ENCODE measurements at places on chromosomes 5 and 9.
A peak's percentile ranks its signal among the peaks of the same experiment; 100 is the strongest.

DNA sequence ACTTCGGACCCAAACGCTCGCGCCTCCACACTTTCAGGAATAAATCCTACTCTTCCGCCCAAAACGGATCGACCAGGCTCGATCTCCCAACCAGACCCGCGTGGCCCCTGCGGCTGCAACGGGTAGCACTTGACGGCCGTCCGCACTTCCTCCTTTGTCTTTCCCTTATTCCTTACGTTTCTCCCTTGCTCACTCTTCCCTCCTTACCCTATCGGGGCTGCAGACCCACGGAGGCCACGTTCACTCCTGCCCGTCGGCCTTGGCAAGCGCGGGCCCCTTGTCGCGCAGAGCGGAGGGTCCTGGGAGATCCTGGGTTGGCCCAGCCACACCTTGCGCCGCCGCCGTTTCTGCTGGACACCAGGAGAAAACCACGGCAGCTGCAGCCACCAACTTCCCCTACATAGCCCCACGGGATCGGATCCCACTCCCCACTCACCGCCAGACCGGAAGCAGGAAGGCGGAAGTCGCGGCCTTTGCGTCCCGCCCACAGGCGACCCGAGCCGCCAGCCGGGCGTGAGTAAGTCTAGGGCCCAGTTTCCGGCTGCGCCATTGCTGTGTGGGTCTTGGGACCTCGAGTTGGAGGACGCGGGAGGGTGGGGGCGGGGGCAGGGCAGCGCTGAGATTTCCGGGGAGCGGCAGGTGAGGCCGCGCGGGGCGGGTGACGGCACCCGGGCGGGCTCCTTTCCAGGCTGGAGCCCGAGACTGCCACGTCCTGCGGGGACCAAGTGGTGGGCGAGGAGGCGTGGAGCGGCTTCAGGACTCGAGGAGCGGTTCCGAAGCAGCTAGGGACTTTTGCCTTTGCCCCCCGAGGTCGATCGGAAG, at the start of gene SMIM15:
SMIM15 (minus strand) TSS at position 459 of the 822 bp plus-strand sequence. CDS start 2,297 bp downstream, outside the sequence.
- DNase-seq = peak; percentile 91

GRCh38 chr5:74139589-74139988, 500.9 kb downstream of the ENC1 start:
- no peak for DNase-seq

DNA sequence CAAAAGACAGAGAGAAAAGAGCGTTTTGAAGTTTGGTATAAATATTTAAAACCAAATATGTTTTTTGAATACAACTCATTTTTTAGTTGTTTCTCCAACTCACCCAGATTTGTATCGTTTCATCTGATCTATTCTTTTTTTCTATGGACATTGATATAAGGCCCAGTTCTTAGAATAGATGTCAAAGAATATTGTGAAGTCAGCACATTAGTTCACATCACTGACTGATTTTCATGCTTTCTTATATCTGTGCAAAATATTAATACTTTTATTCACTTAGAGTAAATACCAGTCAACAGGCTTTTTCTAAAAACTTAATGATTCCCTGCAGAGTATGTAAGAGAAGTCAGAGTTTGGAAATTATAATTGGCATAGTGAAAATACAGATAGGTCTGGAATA, 254.4 kb upstream of the PTPRD start:
- no peak for DNase-seq

GRCh38 chr9:137429546-137429890, 6.3 kb downstream of the NOXA1 start:
- no peak for DNase-seq

- DNase-seq = no peak
Measured at GRCh38 chr5:79811081-79811480, 121.4 kb downstream of the CMYA5 start.

- DNase-seq = peak; percentile 23
Measured at GRCh38 chr9:113541019-113541900, 77.7 kb downstream of the RGS3 start.

DNA sequence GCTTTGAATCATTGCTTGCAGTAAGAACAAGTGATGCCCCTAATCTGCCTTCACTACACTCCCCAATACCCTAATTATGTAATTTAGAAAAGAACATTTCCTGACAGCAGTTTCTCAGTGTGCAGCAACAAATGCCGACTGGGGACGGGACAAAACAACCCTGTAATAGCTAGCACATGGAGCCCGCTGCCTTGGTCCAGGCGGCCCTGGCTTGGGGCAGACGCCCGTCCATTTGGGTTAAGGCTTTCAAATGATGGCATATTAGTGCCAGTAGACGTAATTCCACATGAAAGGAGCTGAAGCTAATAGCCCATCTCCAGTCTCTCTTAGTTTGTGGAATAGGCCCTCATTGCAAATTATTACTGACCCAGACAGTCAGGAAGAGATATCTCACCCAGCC, 150.6 kb upstream of the PITX1 start:
- DNase-seq = no peak

DNA sequence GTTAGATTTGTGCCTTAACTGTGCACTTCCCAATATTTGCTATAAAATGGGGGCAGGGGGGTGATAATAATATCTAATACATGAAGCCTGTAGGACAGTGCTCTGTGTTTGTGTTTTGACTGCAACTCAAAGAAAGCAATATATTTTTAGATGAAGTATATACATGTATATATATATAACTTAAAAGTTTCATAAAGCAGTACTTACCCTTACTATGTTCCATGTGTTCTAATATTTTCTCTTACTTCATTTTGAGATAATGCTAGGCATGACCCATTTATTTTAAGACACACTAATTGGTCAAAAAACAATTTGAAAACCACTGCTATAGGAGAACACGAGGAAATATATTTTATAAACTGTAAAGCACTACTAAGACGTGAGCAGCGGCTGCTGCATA, 2.4 kb downstream of the TRIM52 start:
- DNase-seq = no peak

DNA sequence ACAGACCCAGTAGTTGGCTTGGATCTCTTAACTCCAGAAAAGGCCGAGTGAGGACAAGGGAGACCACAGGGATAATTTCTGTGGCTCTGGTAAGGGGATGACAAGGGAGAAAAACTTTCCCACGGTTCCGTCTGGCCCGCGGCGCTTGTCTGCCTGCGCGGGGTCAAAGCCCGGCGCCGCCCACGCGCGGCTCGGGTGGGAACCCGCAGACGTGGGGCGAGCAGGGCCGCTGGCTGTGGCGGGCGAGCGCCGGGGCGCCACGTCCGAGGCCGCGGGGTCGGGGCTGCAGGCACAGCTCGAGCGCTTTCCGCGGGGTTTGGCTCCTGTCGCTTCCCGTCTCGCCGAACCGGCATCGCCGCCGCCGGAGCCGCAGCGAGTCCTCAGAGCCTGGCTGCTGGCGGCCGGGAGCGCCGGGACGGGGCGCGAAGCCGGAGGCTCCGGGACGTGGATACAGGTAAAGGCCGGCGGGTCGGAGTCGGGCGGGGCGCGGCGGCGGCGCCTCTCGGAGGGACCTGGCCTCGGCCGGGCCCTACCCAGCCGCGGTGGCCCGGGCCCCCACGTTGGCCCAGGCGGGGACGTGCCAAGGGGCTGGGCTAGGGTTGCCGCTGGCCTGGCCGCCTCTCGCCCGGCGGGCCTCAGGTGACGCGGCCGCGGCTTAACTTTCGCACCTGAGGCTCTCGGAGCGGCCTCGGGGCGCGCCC, at the start of gene RNF180:
RNF180 (plus strand) TSS at position 344 of the 701 bp plus-strand sequence. CDS start 34,965 bp downstream, outside the sequence.
- peak; percentile 43 for DNase-seq

- DNase-seq = no peak
Measured at GRCh38 chr5:92904021-92904420, 677.0 kb downstream of the NR2F1-AS1 start.

DNA sequence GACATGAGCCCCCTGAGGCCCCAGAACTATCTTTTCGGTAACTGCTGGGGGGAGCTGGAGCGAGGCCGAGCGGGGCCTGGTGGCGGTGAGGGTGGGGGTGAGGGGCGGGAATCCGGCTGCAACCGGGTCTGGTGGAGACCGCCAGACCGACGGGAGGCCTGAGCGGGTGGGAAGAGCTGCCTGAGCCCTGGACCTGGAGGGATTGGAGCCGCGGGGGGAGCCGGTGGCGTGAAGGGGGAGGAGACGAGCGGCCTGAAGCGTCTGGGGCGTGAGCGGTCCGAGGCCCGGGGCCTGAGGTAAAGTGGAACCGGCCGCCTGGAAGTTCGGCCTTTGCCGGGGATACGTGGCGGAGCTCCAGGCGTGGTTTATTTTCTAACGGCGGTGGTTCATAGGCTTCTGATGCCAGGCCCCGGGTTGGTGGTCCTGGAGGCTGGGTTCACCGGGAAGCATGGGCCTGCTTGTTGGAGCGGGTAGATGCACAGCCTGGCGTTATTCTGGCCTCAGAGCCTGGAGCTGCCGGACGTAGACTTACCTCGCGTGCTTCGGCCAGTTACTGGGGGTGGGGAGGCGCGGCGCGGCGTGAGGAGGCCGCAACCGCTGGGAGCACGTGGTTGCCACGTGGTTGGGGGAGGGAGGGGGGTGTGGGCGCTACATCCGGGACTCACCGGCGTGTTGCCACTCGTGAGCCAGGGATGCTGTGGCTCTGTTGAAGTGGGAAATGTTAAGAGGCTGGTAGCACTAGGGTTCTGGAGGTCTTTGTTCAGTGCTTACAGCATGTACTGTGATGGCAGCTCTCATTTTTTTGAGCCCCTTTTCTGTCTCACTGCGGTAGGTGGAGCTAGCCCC, 544 bp downstream of the NPM1 start:
- peak; percentile 93 for DNase-seq

DNA sequence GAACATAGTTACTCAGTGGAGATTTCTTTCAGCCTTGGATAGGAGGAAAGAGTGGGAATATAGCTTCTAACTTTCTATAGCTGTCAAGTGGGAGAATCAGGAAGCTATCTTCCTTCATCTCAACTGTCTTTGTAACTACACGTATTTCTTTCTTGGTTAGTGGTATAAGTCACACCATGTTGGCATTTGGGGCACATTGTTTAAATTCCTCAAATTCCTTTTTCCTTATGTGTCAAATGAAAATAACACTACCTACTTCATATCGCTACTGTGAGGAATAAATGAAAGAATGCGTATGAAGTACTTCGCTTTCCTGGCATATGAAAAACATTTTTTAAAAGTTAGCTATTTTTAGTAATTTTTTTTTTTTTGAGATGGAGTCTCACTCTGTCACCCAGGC, 1082.5 kb upstream of the WWC1 start:
- no peak for DNase-seq

- DNase-seq = peak; percentile 55
Measured at GRCh38 chr5:73417303-73418034, 31.1 kb downstream of the FOXD1 start.

- peak; percentile 21 for DNase-seq
Measured at GRCh38 chr9:109232449-109233237, 65.6 kb upstream of the FRRS1L start.

DNA sequence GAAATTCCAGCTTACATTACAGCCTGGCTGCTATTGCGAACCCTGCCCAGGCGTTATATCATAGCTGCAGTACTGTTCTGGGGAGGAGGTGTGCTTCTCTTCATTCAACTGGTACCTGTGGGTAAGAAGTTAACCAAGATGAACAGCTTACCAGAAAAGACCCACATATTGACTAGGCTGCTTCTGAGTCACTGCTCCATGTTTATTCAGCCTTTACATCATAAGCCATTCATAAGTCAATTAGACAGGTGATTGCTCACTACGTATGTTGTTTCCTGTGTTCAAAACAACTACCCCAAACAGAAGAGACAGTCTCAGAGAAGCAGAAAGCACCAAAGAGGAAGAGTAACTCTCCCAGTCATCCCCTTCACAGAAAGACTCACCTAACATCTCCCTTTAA, 34.7 kb upstream of the SLC22A5 start:
- DNase-seq = no peak

DNA sequence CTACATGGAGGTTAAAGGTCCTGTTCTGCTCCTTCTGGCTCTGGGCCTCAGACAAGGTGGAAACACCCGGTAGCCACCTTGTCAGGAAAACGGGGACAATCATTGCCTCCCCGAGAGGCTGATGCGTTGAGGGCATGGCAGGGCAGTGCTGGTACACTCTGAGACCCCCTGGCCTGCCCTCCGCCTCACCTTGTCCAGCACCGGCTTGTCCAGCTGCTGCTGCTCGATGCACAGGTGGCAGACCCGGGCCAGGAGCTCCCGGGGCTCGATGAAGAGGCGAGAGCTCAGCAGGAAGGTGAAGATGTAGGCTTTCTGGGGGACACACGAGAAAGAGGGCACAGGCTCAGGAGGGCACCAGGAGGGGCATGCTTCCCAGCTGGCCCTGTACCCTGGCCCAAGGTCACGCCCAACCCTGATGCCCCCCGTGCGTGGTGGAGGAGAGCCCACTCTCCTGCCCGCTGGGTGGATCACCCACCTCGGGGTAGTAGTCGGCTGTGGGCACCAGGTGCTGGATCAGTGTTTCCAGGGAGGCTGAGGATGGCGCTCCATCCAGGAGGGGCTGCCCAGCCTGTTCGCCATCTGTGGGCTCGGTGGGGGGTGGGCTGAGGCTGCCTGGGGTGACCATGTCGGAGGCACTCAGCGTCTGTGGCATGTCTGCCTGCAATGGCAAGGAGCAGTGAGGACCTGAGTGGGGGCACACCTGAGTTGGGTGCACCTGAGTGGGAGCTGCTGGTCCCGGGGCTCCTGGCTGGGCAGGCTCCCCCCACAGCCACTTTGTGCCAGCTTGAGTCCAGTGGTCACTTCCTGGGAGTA, 66.0 kb upstream of the RNF130 start:
- no peak for DNase-seq

DNA sequence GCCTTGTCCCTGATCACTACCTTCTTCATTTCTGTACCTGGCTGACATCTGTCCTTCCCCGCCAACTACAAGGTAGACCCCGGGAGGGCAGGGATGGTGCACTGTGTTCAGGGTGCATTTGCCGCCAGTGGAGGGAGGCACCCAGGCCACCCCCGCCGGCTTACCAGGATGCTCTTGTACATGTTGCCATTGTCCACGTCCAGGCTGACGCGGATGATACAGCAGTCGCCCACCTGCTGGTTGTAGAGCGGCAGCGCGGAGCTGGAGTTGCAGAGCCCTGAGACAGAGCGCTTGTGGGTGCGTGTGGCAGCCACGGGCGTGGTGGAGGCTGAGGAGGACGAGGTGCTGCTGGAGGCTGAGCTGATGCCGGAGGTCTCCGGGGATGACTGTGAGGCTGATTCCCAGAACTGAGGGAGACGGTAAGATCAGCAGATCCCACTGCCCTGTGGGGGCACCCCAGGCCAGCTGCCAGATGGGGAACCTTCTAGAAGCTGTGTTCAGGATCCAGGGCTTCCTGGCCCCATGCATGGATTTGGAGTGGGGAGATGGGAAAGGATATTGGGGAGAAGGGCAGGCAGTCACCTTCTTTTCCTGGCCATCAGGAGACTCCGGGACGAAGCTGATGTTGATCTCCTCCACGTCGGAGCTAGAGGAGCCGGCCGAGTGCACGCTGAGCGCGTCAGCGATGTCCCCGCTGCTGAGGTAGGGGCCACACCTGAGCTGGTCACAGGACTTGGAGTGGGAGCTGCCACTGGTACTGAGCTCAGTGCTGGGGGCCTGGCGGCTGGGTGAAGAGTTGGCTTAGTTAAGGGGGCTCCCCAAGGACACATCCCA, 19.5 kb downstream of the RALGDS start:
- no peak for DNase-seq

- DNase-seq = no peak
Measured at GRCh38 chr9:133613432-133613831, 4.2 kb upstream of the FAM163B start.

DNA sequence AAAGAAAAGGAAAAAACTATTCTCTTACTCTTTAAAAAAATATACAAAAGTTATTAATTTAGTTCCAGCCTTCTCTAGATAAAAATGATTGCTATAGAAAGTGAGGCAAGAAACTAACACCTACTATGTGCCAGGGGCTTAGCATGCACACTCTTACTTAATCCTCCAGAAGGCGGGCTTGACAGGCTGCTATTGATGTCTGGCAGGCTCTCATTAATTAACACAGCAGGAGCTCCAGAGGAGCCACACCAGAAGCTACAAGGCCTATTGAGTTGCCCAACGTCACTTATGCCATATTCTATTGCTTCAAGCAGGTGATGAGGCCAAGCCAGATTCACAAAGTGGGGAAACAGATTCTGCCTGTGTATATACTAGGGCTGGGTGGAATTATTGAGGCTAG, 54.6 kb upstream of the CLINT1 start:
- DNase-seq = no peak
